ENCODE measurements at places on chromosomes 2 and 18. TPM values are rescaled to one million over a fixed set of nuclear protein-coding genes. Genes with fewer than 3 reads are reported as not detected.

GRCh38 chr2:64455545-64455944 is 1.6 kb downstream of the LGALSL start:
- peaks cover 27% of the 10 kb centered on the region for H3K36me3 ChIP-seq
- peaks cover 8% of the 10 kb centered on the region for H3K4me1 ChIP-seq
- peak overlapping the region; percentile 35 for H3K27ac ChIP-seq
- H3K4me3 ChIP-seq: peak overlapping the region; percentile 78
- no peaks in the 10 kb centered on the region for H3K27me3 ChIP-seq
- DNase-seq: no peak

GRCh38 chr18:57900906-57901435 is 97.9 kb upstream of the ATP8B1 start:
- peaks cover 17% of the 10 kb centered on the region for H3K36me3 ChIP-seq
- peak overlapping the region; percentile 97 for H3K27ac ChIP-seq
- no peak for DNase-seq
- peaks cover 52% of the 10 kb centered on the region for H3K4me1 ChIP-seq

- DNase-seq: peak; percentile 29
- H3K27ac ChIP-seq: no peak overlapping the region
- H3K27me3 ChIP-seq: no peaks in the 10 kb centered on the region
- H3K4me3 ChIP-seq: no peak overlapping the region
These were observed 85.1 kb upstream of the ACAA2 start for GRCh38 chr18:49898421-49898820.

- no peaks in the 10 kb centered on the region for H3K4me1 ChIP-seq
- H3K4me3 ChIP-seq: no peak overlapping the region
- H3K27ac ChIP-seq: no peak overlapping the region
These were observed 113.9 kb upstream of the LTBP1 start for GRCh38 chr2:32832821-32833220.

DNA sequence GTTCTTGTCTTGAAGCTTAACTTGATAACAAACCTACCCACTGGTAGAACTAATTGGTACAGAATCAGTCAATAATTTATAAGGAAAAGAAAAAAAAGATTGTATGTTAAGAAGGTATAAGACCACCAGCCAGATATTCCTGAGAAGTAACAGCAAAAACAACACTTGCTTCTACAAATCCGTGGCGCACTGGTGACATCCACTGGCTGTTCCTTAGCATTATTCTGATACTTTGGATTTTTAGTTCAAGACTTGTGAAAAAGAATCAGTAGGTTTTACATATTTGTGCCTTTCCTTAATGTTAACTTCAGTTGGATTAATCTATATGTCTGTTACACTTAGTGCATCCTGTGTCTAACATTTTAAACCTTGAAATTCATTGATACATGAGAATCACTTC is 141.8 kb downstream of the GRB14 start:
- H3K36me3 ChIP-seq: no peaks in the 10 kb centered on the region
- peaks cover 8% of the 10 kb centered on the region for H3K4me1 ChIP-seq
- no peak overlapping the region for H3K27ac ChIP-seq
- H3K4me3 ChIP-seq: no peak overlapping the region
- H3K27me3 ChIP-seq: no peaks in the 10 kb centered on the region

- H3K27ac ChIP-seq: no peak overlapping the region
- no peaks in the 10 kb centered on the region for H3K4me1 ChIP-seq
- H3K27me3 ChIP-seq: peaks cover 46% of the 10 kb centered on the region
- H3K4me3 ChIP-seq: no peak overlapping the region
These were observed 93.3 kb upstream of the PAPOLG start for GRCh38 chr2:60662781-60663180.

DNA sequence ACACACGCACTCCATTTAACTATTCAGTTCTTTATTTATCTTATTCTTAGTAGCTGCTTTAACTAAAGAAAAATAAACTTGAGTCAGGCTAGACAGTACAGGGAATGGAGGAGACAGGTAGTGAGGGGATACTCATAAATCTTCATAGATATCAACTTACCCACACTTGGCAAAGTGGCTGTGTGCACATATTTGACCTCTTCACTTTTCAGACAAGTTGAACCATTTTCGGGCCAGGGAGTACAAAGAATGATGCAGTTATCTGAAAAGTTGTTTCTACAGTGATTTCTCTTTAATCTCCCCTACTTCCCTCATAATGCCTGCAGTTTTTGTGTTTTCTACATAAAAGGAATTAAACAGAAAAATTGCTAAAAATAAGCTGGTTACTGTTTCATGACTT is 307.5 kb downstream of the GULP1 start:
- H3K27ac ChIP-seq: no peak overlapping the region
- H3K4me3 ChIP-seq: no peak overlapping the region
- no peaks in the 10 kb centered on the region for H3K36me3 ChIP-seq
- H3K27me3 ChIP-seq: no peaks in the 10 kb centered on the region
- peaks cover 17% of the 10 kb centered on the region for H3K4me1 ChIP-seq

- no peak overlapping the region for H3K4me3 ChIP-seq
- DNase-seq: no peak
- H3K36me3 ChIP-seq: no peaks in the 10 kb centered on the region
- no peaks in the 10 kb centered on the region for H3K27me3 ChIP-seq
- peaks cover 8% of the 10 kb centered on the region for H3K4me1 ChIP-seq
These were observed 34.7 kb downstream of the ROCK2 start for GRCh38 chr2:11309706-11310105.

- no peaks in the 10 kb centered on the region for H3K27me3 ChIP-seq
- H3K4me3 ChIP-seq: no peak overlapping the region
- H3K4me1 ChIP-seq: no peaks in the 10 kb centered on the region
- no peaks in the 10 kb centered on the region for H3K36me3 ChIP-seq
- no peak overlapping the region for H3K27ac ChIP-seq
These were observed 612.1 kb downstream of the KCNJ3 start for GRCh38 chr2:155310589-155310988.

DNA sequence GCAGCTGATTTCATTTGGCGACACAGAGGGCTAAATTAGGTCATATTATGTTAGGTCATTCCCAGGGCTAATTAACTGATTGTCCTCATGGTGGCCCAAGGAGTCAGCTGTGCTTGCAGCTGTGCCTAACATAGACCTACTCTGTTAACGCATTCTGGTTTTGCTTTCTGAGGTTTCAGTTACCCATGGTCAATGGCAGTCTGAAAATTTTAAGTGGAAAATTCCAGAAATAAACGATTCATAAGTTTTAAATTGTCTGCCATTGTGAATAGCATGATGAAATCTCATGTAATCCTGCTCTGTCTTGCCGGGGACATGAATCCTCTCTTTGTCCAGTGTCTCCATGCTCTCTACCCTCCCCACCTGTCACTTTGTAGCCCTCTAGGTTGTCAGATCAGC is 168.7 kb downstream of the KCNS3 start:
- no peak overlapping the region for H3K4me3 ChIP-seq
- H3K27ac ChIP-seq: peak overlapping the region; percentile 69
- DNase-seq: no peak
- H3K27me3 ChIP-seq: peaks cover 10% of the 10 kb centered on the region

- H3K27ac ChIP-seq: no peak overlapping the region
- H3K27me3 ChIP-seq: no peaks in the 10 kb centered on the region
- H3K4me1 ChIP-seq: no peaks in the 10 kb centered on the region
- DNase-seq: no peak
These were observed 26.4 kb downstream of the ELP2 start for GRCh38 chr18:36155851-36156757.

- no peaks in the 10 kb centered on the region for H3K36me3 ChIP-seq
- no peak overlapping the region for H3K27ac ChIP-seq
- DNase-seq: no peak
- peaks cover 52% of the 10 kb centered on the region for H3K27me3 ChIP-seq
- no peak overlapping the region for H3K4me3 ChIP-seq
These were observed 42.7 kb upstream of the EVA1A start for GRCh38 chr2:75603477-75603876.

DNA sequence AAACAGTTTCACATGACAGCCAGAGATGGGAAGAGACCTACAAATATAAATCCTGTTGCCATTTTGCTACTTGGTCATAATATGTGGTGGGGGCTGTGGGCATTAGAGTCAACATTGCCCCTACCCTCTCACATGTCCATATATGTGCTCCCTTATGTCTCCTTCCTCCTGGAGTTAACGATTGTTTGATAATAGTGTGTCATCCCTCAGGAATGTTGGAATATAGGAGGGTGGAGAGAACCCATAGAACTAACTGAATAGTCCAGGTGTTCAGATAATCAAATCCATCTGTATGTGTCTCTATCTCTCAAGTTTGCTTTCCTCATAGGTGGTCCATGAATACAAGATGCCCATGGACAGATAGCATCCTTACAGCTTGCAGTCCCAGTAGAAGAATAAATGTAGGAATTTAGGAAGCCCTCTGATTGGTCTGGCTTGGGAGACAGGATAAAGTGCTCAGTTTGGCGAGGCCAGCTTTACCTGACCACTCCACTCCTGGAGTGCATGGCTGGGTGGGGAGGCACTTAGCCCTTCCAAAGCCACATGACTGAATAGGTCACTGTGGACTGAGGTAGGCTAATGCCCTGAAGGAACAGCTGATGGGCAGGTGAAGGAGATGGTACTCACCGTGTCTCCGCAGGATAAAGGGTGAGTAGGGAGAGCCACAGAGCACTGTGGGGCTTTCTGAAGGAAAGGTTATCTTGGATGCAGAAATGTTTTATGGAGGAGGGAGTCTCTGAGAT is 166.9 kb downstream of the CDCA7 start:
- DNase-seq: no peak
- no peak overlapping the region for H3K4me3 ChIP-seq
- H3K4me1 ChIP-seq: peaks cover 13% of the 10 kb centered on the region
- H3K36me3 ChIP-seq: no peaks in the 10 kb centered on the region

DNA sequence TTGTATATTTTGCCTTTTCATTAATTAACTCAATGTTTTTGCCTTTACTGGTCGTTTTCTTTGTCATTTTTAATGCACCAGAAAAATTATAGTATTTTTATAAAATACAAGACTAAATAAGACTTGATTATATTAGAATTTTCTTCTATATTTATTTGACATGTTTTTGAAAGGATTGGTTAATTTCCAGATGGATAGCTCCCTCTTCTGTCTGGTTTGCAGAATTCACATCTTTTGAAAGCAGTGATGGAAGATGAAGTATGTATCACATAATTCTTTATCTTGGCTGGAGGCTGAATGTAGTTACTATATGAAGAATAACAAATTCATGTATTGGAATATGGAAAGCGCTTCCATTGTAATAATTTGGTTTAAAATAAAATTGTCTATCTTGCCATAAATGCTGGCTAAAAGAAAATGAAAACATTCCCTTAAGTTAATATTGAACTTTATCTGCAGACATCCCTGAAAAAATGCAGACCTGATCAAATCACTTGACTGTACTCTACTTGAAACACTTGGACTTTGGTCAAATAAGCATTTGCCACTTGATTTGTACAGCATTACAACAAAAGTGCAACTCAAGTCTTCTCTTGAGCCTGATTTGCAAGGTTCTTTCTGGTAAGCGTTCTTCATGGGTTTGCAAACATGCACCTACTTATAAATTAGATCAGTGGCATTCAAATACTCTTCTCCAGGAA is 86.3 kb upstream of the EFEMP1 start:
- H3K4me3 ChIP-seq: no peak overlapping the region
- no peaks in the 10 kb centered on the region for H3K27me3 ChIP-seq
- H3K4me1 ChIP-seq: no peaks in the 10 kb centered on the region
- H3K36me3 ChIP-seq: no peaks in the 10 kb centered on the region
- H3K27ac ChIP-seq: no peak overlapping the region

- peaks cover 10% of the 10 kb centered on the region for H3K4me1 ChIP-seq
- no peak overlapping the region for H3K4me3 ChIP-seq
- DNase-seq: no peak
- H3K27ac ChIP-seq: no peak overlapping the region
- no peaks in the 10 kb centered on the region for H3K36me3 ChIP-seq
- no peaks in the 10 kb centered on the region for H3K27me3 ChIP-seq
These were observed 122.8 kb upstream of the L3MBTL4 start for GRCh38 chr18:6537475-6537874.

GRCh38 chr2:215754546-215754945 is 258.8 kb downstream of the MREG start:
- H3K4me1 ChIP-seq: peaks cover 13% of the 10 kb centered on the region
- H3K27me3 ChIP-seq: no peaks in the 10 kb centered on the region
- no peak overlapping the region for H3K4me3 ChIP-seq
- no peak overlapping the region for H3K27ac ChIP-seq
- no peaks in the 10 kb centered on the region for H3K36me3 ChIP-seq

DNA sequence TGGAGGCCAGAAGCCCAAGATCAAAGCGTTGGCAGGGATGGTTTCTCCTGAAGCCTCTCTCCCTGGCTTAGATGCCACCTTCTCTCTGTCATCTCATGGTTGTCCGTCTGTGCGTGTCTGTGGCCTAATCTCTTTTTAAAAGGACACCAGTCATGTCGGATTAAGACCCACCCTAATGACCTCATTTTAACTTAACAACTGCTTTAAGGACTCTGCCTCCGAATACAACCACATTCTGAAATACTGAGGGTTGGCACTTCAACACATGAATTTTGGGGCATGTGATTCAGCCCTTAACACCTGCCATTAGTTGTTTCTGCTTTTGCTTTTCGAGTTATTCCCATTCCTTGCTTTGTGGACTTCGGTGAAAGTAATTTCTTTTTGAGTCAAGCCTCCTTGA is 97.8 kb upstream of the SMIM21 start:
- no peak overlapping the region for H3K4me3 ChIP-seq
- peaks cover 13% of the 10 kb centered on the region for H3K27me3 ChIP-seq
- no peak for DNase-seq

DNA sequence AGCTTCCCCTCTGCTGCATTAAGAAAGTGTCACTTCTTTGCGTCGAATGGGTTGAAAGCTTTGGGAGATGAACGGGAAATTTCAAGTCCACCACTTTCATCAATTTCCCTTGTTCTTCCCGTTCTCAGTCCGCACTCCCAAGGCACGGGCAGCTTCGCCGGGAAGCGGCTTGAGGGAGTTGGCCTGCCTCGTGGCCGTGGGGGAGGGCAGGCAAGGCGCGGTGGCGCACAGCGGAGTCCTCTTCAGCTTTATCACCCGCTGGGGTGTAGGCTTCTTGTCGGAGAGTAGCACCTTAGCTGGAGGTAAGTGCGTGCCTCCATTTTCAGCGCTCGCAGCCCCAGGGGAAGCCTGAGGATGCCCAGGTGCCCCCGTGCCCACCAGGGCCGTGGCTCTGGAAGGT is 19.9 kb downstream of the KCTD18 start:
- no peak for DNase-seq
- H3K36me3 ChIP-seq: peaks cover 3% of the 10 kb centered on the region

DNA sequence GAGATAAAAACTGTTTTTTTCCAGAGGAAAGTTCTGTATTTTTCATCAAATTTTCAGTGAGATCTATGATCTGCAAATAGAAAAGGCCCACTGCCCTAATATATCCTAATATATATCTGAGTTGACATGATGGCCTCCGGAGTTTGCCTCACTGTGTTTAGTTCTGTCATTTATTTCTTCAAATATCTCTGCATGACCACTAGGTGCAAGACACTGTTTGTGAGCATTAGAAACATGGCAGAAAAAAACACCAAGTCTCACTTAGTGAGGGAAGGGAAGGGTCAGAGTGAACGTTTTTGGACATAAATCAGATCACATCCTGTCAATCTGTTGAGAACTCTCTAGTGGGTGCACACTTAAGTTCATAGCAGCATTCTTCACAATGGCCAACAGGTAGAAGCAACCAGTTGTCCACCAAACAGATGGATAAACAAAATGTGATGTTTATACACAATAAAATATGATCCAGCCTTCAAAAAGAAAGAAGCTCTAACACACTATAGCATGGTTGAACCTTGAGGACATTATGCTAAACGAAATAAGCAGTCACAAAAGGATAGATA is 53.4 kb downstream of the SPIRE1 start:
- H3K4me1 ChIP-seq: peaks cover 66% of the 10 kb centered on the region
- no peak overlapping the region for H3K4me3 ChIP-seq
- peak overlapping the region; percentile 71 for H3K27ac ChIP-seq
- no peak for DNase-seq
- no peaks in the 10 kb centered on the region for H3K27me3 ChIP-seq

The TMEM37 gene
- total RNA-seq: 0.61 TPM

The PJVK gene
- 4.3 TPM for total RNA-seq

The EFR3B gene
- total RNA-seq: 0.10 TPM

The ARHGAP28 gene
- not detected for total RNA-seq

The SERPINB12 gene
- not detected for total RNA-seq

The CHRND gene
- not detected for total RNA-seq

The SLC9A2 gene
- 5.7 TPM for total RNA-seq

The ARMC9 gene
- 13.6 TPM for total RNA-seq

Measured in Calu3 (cell line).